ENCODE measurements at places on chromosomes 13 and 19. TPM values are rescaled to one million over a fixed set of nuclear protein-coding genes. Genes with fewer than 3 reads are reported as not detected.

The NCCRP1 gene
- polyA plus RNA-seq: not detected

The RNF17 gene
- 0.03 TPM for polyA plus RNA-seq

The ZNF439 gene
- 4.8 TPM for polyA plus RNA-seq

The PSG11 gene
- polyA plus RNA-seq: 0.07 TPM

The ZNF582 gene
- 1.9 TPM for polyA plus RNA-seq

The PBX4 gene
- 2.9 TPM for polyA plus RNA-seq

The CLEC11A gene
- 152 TPM for polyA plus RNA-seq

The U2AF1L4 gene
- 15.0 TPM for polyA plus RNA-seq

The BRME1 gene
- 0.56 TPM for polyA plus RNA-seq

Data from IMR-90 (cell line).